ENCODE measurements at places on chromosomes 11 and 22.

- DNase-seq = no peak
Observed at GRCh38 chr22:42284643-42285181, 14.3 kb upstream of the TCF20 start.

DNA sequence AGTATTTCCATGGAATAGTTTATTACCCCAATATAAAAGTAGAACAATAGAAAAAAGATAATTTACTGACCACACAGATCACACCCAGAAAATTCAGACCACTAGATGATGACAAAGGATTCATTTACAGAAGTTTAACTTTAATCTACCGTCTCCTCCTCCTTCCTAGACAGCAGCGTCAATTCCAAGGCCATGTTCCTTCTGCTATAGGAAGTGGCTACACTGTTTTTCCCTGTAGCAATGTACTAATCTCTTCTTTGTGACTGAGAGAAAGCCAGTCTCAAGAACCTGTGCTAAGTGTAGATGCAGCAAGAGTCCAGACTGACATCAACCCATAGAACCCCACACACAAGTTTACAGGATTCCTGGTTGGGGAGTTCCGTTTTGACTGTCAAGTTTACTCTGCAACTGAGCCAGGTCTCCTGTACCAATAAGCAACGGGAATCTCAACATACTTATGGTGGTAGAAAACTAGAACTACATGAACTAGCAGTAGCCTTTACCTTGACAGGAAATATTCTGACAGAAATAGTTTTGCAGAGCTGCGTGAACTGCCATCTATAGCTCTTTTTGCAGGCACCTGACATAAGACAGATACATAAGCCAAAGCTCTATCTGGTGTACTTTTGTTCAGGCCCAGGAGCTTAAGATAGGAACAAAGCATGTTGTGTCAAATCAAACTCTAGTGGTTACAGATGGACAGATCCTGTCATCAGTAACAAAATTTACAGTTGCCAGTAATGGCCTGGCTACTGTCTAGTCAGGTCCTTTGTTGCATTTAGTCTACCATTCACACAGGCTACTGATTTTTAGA is 42.9 kb downstream of the MRTFA start:
- DNase-seq = no peak

- DNase-seq = no peak
Observed at GRCh38 chr22:44001521-44001920, 22.6 kb upstream of the PARVB start.

GRCh38 chr11:8156877-8157276 is 11.9 kb downstream of the RIC3 start:
- no peak for DNase-seq

GRCh38 chr22:32632512-32633315 is 158.1 kb downstream of the FBXO7 start:
- DNase-seq = no peak

GRCh38 chr11:36191941-36192340 is 97.3 kb downstream of the COMMD9 start:
- DNase-seq = no peak

- DNase-seq = no peak
Observed at GRCh38 chr11:118001494-118001971, 15.3 kb downstream of the IL10RA start.

GRCh38 chr11:63906585-63906984 is 10.4 kb downstream of the RCOR2 start:
- no peak for DNase-seq

DNA sequence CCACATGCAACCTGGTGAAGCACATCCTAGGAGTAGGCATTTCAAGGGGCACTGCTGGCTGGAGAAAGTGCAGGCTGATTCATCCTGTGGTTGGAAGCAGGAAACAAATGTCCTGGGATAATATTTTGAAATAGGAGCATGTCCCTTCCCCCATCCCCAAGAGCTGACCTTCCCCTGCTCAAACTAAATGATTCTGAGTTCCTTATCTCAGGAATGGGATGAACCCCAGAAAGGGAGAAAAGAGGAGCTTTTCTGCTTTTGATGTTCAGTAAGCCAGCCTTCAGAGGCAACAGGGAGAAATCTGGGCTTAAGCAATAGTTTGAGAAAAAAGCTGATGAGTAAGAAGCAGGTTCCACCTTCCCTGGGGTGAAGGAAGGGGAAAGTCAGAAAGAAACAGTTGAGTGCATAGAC is 19.5 kb upstream of the SPON1 start:
- DNase-seq = no peak

GRCh38 chr11:82631722-82632630 is 101.7 kb downstream of the FAM181B start:
- no peak for DNase-seq

DNA sequence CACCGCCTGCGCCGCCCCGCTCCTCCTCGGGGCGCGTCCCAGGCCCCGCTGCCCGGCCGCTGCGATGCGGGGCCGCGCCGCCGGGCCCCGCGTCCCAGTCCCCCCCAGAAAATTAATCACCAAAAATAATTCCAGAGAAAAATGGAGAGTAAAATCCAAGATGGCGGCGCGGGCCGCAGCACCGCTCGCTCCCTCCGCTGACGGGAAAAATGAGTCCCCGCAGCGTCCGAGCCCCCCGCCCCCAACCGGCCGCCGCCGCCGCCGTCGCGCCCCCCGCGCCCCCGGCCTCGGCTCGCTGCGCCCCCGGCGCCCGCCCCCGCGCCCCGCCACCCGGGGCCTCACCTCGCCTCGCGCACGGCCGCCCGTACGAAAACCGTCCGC is at the start of gene KMT5B:
Gene KMT5B, minus strand, starts transcription at position 162 of the 381 bp plus-strand sequence. CDS start 23,220 bp downstream, outside the sequence.
- no peak for DNase-seq

DNA sequence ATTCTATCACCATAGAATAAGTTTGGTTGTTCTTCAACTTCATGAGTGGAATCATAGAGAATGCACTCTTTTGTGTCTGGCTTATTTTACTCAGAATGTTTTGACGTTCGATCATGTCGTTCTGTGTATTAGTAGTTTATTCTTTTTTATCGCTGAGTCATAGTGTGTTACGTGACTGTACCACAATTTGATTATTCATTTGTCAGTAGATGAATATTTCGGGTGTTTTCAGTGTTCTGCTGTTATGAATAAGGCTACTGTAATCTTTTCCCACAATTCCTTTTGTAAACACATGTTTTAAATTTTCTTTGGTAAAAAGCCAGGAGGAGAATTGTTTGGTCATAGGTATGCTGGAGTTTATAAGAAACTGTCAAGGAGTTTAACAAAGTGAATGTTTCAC is 279.9 kb upstream of the B3GAT1 start:
- DNase-seq = no peak

DNA sequence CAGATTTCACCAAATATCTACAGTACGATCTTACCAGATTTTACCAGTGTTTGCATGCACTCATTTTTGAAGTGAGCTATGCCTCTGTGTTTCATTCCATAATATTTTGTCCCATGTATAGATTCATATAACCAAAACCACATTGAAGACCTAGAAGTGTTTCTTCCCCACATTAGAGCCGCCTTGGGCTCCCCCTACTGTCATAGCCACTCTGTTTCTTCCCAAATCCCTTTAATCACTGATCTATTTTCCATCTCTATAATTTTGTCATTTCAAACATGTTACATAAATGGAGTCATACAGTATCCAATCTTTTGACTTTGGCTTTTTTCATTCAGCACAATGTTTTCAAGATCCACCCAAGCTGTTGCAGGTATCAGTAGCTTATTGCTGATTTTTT is 12.7 kb downstream of the MRGPRX3 start:
- no peak for DNase-seq

- peak; percentile 21 for DNase-seq
Observed at GRCh38 chr11:12285106-12285505, 92.3 kb upstream of the PARVA start.

DNA sequence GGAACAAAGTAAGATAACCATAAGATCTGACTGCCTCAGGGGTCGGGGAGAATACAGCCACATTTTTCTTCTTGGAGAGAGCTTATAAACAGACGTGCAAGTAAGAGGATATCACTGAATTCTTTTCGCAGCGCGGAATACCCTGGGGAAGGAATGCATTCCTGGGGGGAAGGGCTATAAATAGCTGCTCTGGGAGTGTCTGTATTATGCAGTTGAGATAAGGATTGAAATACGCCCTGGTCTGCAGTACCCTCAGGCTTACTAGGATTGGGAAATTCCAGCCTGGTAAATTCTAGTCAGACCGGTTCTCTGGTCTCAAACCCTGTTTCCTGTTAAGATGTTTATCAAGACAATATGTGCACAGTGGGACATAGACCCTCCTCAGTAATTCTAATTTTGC is 1491.7 kb upstream of the RAG2 start:
- no peak for DNase-seq

DNA sequence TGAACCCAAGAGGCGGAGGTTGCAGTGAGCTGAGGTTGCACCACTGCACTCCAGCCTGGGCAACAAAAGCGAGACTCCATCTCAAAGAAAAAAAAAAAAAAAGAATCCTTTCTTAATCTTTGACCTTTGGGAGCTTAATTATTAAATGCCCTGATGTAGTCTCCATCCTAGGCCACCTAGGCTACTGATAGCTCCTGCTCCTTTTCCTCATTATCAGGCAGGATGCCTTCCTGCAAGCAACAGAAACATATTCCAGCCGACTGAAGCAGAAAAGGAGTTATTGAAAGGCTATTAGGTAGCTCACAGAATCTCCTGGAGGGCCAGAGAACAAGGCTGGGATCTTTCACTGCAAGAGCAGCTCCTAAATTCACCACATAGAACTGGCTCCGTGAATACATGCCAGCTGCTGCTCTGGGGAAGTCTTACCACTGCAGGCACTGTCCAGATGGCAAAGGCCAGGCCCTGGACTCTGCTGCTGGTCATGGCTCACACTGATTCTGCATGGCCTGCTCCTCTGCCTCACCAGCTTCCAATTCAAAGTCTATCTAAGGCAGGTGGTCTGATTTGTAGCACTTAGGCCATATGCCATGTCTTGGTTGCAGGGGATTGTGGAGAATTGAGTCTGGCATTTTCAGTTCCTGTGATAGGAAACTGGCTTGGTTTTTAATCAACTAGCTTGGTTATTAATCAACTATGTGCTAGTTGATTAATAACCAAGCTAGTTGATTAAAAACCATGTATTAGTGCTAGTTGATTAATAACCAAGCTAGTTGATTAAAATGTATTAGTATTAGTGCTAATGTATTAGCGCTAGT is 26.0 kb upstream of the POLD3 start:
- no peak for DNase-seq

- DNase-seq = no peak
Observed at GRCh38 chr11:95375886-95376285, 144.9 kb upstream of the SESN3 start.

DNA sequence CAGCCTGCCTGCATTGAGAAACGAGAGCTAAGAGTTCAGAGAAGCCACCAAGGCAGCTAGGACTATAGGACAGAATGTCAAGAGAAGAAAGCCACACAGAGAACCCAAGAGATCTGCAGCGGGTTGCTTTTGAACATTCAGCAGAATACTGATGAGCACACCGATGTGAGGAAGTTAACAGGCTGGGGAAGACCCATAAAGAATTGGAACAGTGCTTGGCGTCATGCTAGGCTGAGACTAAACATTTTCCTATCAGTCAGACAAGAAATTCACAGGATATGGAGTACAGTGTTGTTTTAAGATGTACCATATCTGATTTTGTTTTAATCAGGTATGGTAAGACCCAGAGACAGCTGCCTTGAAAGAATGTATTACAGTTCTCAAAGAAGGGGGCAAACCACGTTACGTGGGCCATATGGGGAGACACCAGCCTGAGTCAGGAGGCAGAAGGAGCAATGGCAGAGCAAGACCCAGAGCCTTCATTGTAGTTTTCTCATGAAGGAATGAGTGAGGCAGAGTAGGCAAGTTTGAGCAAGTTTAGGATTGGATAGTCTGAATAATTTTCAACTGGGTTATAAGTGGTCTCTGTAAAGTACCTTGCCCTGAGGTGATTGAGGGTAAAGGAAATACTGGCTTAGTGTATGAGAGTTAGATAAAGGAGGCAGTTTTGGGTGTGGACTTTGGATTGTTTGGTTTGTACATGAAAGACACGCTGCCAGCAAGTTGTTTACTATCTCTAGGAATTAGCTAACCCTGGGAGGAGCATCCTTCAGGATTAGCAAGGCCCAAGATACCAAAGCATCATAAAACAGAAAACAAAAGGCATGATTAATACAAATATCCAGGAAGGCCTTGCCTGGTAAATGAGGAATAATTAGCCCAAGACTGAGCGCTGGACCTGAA is 14.3 kb downstream of the LRRC75B start:
- DNase-seq = no peak

- no peak for DNase-seq
Observed at GRCh38 chr11:977830-978720, 52.4 kb downstream of the AP2A2 start.

DNA sequence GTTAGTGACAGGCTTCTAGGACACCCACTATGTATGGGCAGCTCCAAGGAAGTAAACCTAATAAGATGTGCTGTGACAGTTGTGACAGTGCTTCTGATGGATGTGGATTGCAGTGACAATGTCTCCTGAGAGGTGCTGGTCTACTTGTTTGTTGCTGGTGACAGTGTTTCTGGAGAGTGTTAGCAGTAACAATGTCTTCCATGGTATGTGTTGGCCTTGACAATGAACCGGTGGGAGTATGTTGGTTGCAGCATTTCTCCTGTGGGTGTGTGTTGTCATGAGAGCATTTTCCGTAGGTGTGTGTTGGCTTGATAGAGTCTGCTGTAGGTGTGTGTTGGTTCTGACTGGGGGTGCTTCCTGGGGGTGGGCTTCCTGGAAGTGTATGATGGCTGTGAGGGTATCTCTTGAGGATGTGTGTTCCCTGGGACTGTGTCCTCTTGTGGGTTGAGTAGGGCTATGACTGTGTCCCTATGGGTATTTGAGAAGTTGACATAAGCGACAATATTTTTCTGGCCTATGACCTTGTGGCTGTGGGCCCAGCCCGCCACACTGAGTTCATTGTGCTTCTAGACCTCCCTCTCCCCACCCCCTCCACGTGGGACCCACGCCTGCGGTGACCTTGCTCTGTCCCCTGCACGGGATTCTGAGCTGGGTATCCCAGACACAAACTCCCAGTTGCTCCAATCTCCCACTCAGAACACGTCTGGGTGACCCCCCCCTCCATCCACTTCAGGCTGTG is 1.2 kb downstream of the DCHS1 start:
- DNase-seq = no peak

- DNase-seq = no peak
Observed at GRCh38 chr11:77436506-77436905, 37.4 kb downstream of the PAK1 start.

DNA sequence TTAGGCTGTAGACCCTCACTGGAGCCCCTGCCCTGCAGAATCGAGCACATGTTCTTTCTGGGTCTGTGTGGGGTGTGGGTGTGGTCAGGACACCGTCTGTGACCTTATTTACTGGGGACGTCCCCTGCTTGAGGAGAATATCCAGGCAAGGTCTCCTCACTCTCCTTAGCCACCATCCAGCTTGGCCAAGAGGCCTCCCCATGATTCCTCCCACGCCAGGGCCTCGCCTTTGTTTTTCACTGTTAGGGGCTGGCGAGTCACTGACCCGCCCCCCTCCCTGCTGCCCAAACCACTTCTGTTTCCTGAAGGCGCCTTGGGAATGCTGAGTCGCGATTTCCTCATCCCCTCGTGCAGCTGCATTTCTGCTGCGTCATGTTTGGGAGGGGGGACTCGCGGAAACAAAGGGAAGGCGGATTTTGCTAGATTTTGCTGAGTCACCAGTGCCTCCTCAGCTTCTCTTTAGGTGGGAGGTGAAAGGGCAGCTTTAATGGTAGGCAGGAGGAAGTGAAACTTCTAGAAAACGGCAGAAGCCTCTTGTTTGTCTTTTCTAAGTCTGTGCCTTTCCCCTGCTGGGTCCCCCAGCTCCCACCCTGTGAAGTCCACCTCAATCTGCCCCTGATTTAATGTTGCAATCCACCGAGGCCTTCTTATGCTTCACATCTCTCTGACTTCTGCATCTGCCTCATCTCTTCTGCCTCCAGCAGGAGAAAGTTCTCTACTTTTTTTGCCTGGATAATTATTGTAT is 4.0 kb upstream of the HMOX1 start:
- peak; percentile 94 for DNase-seq

GRCh38 chr11:72709478-72710238 is 35.4 kb upstream of the PDE2A start:
- DNase-seq = no peak

Measured in retinal pigment epithelial cell (primary cell).